SIG-M5 (cell line): ENCODE measurements at places on chromosomes 4 and X.
A peak's percentile ranks its signal among the peaks of the same experiment; 100 is the strongest.

DNA sequence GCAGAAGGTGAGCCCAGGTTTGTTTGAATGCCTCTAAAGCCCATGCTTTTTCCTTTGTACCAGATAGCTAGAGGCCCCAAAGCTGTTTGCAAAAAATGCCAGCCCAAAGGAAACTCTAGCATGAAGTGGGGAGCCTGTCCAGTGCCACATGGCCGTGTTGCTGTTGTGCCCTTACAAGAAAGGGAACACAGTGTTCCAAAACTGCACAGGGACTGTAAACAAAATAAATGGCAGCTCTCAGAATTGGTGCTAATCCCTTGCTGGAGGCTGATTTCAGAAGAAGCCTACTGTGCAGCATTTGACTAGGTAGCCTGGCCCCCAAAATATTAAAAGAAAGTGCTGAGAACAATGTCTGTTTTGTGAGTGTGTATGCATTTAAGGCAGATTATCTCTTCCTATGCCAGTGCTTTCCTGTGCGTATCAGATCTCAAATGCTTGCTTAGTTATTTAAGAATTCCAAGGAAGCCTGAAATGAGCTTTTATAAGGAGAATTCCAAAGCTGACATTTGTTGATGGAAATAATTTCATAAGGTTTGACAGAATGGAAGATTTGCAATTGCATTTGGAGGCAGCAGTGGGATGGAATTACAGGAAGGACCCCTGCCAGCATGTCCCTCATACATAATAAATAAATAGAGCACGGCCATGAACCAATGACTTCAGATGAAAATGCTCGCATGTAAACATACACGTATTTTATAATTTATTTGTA lies 115.7 kb downstream of the IRF2 start:
- DNase-seq: no peak

DNA sequence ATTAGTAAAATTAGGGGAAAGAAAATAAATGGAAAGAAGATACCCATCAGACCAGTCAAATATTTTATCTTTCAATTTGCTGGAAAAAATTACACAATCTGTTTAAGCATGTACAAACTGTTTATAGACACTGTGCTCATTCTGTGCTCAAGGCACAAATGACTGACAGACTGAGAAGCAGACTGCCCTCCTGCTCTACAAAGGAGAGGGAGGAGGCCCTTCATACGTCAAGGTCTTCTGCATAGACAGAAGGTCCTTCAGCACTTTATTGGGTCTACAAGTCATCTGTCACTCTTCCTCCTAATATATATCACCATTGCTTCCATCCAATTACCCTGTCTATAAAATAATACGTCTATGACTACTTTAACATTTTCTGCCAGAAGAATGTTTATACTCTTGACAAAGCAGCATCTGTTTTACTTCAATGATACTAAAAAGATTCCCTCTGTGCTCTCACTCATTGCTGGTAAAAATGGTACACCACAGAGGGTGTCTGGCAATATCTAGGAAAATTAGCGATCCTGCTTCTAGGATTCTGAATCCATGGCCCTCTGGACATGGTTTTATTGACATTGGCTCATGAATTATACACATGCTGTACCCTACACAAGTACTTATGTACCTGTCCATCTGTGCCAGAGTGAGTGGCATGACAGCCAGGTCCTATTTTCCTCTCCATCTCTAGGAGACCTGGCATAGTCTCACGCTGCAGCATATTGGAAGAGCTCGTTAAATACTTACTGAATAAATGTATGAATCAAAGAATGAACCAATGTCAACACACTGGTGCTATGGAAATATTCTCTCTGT lies 11.3 kb downstream of the SLC10A6 start:
- no peak for DNase-seq

- DNase-seq: no peak
These were observed 64.5 kb upstream of the MAGEA10 start for GRCh38 chrX:152202886-152203285.

DNA sequence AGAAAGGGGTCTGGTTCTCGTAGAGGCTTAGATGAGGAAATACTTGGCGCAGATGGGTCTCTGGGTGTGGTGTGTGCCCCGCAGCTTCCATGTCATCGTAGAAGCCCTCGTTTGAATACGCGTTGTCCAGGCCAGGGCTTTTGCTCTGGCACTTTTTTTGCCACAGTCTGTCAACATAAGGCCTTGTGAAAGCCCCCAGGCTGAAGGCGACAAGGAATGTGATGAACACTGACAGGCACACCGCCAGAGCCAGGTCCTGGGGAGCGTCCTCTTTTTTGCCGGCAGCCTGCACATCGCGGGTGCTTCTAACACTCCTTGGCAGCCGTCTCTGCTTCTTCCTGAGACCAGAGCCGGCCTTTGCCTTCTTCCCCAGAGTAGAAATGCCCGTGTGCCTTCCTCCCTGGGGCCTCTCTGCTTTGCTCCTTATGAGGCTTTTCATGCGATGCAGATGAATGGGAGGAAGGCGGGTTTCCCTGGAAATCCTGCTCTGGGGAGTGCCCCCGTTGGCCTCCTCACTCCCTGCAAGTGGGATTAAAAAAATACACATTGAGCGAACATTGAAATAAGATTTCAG lies 24.4 kb downstream of the LRRC66 start:
- no peak for DNase-seq

DNA sequence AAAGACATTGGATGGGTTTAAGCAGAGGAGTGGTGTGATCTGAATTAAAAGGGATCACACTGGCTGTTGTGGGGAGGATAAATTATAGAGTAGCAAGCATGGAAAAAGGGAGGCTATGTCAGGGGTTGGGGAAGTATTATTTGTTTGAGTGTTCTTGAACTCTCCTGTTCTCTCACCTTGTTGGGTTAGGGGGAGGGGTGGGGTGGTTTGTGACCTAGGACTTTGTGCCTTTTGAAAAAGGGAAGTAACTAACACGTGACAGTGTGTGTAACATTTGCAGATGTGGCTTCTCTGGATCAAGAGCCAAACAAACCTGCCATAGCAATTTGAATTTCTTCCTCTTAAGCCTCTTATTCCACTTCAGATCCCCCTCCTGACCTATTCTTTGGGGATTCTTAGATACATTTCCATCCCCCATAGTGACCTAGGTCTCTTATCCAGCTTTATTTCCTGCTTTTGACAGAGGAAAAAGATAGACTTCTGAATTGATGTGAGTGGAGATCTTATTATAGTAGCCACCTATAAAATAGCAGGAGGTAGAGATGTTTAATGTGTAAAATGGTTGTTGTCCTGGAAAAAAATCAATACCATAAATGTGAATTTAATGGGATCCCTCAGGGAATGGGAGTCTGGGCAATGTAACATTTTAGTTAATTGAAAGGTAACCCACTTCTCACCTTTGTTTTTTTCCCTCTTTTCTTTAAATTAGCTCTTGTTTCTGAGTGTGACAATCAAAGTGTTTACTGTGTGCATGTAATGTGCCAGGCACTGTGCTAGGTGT lies 120.4 kb downstream of the CT47B1 start:
- DNase-seq: no peak

GRCh38 chr4:7237873-7238272 lies 45.5 kb downstream of the SORCS2 start:
- DNase-seq: no peak

DNA sequence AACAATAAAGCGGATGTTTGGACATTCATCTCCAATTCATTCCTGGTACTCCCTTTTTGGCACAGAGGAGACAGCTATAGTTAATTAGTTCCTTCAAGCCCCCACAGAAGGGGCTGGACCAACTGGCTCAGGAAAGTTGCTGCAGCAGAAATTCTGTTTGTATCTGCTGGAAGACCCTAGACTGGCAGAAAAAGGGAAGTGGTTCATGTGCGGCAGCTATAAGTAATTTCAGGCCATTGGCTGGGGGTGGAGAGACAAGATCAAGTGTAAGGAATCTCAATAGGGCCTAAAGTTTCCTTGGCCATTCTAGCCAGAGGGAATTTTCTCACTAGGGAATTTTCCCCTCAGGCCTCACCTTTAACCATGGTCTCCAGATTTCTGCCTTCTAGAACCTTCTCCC lies 89.9 kb upstream of the DHX15 start:
- no peak for DNase-seq

GRCh38 chr4:8167815-8168214 lies 9.2 kb upstream of the ABLIM2 start:
- DNase-seq: no peak

DNA sequence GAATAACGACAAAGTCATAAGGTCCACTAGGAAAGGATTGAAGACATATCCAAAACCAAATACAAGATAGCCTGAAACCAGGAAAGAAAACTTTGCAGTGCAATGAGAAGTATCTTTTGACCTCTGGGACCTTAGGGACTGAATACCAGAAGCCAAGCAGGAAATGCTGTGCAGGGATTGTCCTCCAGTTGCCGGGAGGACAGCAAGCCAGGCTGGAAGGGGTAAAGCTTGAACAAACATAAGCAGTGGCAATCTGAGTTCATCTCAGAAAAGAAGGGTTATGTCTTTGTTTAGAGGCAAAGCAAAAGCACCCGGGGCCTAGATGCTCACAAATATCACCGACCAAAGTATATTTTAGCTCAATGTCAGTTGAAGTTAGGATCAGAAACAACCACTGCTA lies 55.3 kb upstream of the VCX start:
- DNase-seq: no peak

DNA sequence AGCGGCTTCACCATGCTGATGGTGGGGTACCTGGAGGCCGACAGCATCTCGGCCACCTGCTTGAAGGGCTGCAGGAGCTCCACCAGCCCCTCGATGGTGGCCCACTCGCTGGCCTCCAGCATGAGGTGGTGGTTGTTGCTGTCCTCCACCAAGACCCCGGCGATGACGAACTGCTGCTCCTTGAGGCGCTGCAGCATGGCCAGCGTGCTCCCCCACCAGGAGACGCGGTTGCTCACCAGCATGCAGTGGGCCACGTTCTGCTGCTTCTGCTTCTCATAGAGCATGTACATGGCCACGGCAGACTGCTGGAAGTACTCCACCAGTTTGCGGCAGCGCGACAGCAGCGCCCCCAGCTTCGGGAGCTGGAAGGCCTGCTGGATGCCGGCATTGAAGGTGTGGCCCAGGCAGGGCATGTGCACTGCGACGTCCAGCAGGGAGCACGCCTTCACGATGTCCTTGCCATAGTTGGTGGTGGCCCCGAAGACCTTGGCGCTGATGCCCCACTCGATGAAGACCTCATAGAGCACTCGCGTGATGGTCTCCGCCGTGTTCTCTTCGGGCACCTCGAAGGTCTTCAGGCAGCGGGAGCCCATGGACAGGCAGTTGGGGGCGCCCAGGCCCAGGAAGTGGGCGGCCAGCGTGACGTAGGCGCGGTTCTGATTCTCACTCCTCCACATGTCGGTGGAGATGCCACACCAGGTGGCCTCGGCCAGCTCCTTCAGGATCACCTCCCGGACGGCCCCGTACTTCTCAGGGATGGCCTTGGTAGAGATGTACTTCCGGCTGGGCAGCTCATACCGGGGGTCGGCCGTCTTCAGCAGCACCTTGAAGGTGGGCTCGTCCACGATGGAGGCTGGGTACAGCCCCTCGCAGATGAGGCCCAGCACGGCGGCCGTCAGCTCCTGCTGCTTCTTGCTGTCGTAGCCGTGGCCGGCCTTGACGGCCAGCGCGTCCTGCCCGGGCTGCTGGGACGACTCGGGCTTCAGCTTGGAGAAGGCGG lies 11.0 kb downstream of the DHRSX start:
- DNase-seq: no peak

- no peak for DNase-seq
These were observed 381.0 kb upstream of the TRAM1L1 start for GRCh38 chr4:117466388-117466787.

GRCh38 chrX:78950009-78950835 lies 5.0 kb downstream of the P2RY10 start:
- no peak for DNase-seq

- DNase-seq: no peak
These were observed 664.0 kb upstream of the PCDH7 start for GRCh38 chr4:30056016-30056766.

GRCh38 chr4:17194586-17194985 lies 296.1 kb upstream of the LDB2 start:
- DNase-seq: no peak

- peak; percentile 54 for DNase-seq
These were observed 97.7 kb upstream of the ACSL4 start for GRCh38 chrX:109830704-109831206.

DNA sequence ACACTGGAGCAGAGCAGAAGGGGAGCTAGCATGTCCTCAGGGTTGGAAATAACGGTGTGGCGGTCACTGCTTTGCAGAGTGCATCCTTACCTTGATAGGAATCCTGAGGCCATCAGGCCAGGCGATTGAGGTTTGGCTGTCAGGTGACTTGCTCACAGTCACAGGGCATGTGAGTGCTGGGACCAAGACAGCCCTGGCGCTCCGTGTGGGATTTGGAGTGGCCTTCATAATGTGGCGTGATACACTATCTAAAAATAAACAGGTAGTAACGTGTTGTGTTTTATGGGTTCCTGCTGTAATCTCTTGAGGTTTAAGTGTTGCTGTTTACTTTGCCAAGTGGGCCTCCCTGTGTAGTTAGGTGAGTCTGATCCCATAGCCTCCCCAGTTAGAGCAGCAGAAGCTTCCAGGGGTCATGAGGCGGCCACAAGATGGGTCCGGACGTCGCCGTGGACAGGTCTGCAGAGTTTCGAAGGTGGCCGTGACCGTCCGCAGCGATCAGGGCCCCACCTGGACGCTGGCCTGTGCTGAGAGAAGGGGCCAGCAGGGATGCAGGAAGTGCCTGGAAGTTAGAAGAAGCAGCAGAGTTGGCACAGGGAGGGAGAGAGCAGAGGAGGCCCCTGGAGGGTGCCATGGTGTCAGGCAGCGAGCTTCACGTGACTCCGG lies 27.7 kb downstream of the RGS12 start:
- no peak for DNase-seq

GRCh38 chr4:43853565-43854264 lies 594.9 kb downstream of the KCTD8 start:
- no peak for DNase-seq

DNA sequence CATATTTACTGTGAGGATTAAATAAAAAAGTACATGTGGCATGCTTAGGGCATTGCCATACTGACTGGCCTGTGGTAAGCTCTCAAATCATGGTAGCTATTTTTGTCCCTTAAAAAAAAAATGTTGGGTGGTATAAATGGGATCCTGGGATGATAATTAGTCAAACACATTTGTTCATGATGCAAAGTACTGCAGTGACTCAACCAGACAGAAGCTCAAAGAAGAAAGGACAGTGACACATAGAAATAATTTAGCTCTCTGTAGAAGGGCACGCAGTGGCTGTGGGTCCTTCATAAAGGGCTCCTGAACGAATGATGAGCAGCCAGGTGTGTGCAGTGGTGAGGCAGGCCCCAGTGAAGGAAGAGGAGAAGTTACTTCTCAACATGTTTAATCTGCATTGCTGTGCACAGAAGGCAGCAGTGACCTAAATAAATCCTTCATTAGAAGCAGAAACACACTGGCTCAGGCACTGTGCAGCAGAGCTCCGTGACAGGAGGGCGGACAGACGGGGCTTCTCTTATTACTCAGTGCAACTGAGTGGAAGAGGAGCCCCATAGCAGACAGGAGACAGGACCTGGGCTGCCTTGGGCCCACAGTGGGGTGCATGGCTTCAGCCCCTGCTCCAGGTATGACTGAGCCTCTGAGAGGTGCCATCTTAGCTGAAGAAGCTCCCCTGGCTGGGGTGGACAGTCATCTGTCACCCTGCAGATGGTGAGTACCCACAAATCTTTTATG lies 20.3 kb downstream of the HS3ST1 start:
- no peak for DNase-seq

GRCh38 chrX:29867971-29868370 lies 347.4 kb upstream of the MAGEB2 start:
- DNase-seq: no peak

GRCh38 chr4:113987382-113987941 lies 8.0 kb upstream of the ARSJ start:
- DNase-seq: no peak
